Activated T-cell treated with anti-CD3 and anti-CD28 coated beads for 4 hours (primary cell): ENCODE measurements at places on chromosomes 2 and 18.

DNA sequence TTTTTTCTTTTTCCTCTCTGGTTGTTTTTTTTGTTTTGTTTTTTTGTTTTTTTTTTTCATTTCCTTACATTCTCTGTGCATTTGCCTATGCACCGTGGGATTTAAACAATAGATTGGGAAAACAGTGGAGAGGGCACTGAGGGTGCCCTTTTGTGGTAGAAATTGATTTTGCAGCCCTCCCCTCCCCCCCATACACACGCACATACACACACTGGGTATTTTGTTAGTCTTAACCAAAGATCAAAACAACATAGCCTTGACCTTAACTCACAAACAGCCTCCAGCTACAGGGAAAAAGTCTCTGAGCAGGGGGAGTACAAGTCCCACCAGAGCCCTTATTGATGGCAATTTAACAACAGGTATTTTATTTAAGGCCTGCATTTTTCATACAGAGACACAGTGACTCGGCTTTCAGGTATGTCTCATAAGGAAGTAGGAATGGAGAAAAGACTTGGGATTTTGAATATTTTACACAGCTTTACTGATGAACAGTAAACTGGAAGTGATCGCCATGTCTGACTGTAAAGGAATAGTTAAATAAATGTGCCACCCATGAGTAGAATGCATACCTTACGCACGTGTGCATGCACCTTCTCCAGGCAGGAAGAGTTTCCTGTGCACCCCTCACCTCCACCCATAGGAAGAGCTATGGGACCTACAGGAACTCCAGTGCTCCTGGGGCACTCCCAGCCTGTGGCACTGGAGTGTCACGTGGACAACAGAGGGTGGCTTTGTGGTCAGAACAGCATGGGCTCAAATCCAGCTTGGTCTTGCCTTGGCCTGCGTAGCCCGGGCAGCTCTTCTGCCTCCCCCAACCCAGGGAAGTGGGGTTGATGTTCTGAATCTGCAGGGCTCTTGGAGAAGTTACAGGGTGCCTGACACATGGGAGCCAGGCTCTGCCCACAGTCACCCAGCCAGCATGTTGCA lies 266.4 kb downstream of the ANAPC1 start:
- DNase-seq, result no peak

DNA sequence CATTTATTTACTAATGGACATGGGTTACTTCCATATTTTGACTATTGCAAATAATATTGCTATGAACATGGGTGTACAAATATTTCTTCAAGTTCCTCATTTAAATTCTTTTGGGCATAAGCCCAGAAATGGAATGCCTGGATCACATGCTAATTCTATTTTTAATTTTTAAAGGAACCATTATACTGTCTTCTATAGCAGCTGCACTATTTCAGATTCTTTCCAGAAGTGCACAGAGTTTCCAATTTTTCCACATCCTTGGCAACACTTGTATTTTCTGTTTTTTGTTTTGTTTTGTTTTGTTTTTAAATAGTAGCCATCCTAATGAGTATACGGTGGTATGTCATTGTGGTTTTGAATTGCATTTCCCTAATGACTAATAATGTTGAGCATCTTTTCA lies 8.5 kb upstream of the RALBP1 start:
- no peak for DNase-seq

- no peak for DNase-seq
Observed at GRCh38 chr2:176997074-176997791, 215.4 kb upstream of the HNRNPA3 start.

DNA sequence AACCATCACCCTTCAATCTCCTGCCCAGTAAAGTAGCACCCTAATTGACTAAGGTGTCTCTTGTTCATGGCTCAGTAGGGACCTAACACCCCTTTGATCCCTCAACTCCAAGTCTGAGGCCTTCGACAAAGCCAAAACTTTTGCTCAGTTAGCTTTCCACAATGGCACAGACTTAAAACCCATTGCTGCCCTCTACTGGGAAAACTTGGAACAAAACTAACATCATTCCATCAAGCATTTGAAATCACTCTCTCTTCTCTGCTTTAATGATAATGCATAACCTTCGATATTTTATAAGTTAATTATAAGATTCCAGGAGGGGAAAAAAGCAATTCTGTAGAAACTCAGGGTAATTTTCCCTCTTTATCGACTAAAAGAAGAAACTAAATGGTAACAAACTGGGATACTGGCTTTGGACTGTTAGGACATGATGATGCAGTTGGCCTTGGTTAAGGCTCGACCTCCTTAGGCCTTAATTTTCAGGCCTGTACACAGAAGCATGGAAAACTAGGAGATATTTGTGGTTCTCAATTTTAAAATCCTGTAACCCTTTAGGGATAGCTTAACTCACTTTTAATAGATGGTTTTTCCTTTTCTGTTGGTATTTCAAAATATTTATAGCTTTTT lies 127.8 kb downstream of the STK39 start:
- DNase-seq, result no peak

GRCh38 chr2:141062443-141062842 lies 1068.4 kb downstream of the LRP1B start:
- no peak for DNase-seq

DNA sequence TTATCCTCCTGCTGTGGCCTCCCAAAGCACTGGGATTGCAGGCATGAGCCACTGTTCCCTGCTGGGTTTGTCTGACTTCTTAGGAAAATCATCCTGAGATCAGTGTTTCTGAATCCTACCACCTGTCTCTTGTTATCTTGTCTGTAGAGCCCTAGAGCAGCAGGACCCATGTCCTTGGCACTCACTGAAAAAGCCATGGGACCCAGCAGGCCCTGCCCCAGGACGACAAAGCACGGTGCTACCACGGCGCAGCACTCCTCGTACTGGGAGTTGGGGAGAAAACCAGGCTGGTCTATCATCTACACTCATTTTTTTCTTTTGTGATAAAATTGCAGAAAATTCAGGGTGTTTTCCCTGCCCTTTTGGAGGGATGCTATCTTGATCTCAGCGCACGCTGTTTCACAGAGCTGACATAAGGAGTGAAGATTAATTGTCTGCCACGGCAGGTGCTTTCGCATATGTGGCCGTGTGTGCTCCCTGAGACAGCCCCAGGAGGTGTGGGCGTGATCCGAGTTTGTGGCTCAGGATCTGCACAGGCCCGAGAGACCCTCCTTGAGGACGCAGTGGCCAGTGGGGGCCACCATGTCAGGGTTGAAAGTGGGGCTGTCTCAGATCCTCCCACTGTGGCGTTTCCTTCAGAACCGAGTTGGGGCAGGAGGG lies 179.1 kb downstream of the LDLRAD4 start:
- no peak for DNase-seq

GRCh38 chr2:78977661-78978145 lies 47.8 kb upstream of the REG3G start:
- no peak for DNase-seq

GRCh38 chr2:1360144-1360543 lies 53.1 kb upstream of the TPO start:
- DNase-seq, result no peak

DNA sequence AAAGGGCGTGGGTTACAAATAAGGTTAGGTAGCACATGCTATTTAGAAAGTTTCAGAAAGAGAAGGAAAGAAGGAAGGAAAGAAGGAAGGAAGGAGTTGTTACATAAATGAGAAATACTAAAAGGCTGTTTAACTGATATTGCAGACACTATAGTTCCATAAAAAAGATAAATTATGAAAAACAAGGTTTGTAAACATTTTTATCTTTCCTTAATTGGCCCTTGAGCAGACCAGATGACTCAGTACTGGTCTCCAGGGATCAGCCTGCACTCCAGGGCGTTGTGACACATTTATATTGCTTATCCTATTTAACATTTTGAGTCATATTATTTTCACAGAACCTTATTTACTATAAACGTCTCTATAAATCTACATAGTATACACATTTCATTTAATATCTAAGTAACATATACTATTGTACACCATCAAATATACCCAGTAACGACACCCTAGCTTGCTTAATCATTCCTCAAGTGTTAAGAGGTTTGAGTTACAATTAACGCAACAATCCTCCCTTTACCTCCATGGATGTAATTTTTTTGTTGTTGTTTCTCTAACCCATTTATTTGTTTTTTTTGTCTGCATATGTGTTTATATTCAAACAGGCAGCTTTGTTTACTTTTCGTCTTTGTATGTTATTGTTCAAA lies 2.8 kb upstream of the RAB31 start:
- no peak for DNase-seq

GRCh38 chr18:33201509-33201926 lies 239.0 kb downstream of the CCDC178 start:
- DNase-seq, result no peak

- no peak for DNase-seq
Observed at GRCh38 chr2:190137561-190137960, 75.0 kb upstream of the MSTN start.

- no peak for DNase-seq
Observed at GRCh38 chr2:238654479-238655197, 193.2 kb upstream of the TWIST2 start.

GRCh38 chr2:58853420-58853819 lies 612.3 kb upstream of the FANCL start:
- no peak for DNase-seq

GRCh38 chr2:3305952-3306351 lies 71.7 kb downstream of the EIPR1 start:
- no peak for DNase-seq

DNA sequence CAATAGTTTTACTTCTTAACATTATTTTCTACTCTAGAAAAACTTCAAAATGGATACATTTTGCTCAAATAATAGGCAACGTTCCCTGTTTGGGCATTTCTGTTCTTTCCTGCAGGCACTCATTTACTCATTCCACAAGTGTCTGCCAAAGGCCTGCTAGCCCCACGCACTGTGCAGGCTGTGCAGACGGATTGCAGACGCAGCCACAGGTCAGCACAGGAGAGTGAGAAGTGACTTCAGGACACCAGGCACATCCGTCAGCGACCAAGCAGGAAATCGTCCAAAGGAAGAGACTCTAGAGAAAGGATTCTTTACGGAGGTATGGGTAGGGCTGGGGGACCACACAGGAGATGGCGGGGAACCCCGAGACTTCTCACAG lies 103.0 kb upstream of the AGAP1 start:
- no peak for DNase-seq

- no peak for DNase-seq
Observed at GRCh38 chr18:4641771-4642368, 186.8 kb upstream of the DLGAP1 start.

GRCh38 chr2:128444121-128444771 lies 125.6 kb upstream of the HS6ST1 start:
- DNase-seq, result no peak

DNA sequence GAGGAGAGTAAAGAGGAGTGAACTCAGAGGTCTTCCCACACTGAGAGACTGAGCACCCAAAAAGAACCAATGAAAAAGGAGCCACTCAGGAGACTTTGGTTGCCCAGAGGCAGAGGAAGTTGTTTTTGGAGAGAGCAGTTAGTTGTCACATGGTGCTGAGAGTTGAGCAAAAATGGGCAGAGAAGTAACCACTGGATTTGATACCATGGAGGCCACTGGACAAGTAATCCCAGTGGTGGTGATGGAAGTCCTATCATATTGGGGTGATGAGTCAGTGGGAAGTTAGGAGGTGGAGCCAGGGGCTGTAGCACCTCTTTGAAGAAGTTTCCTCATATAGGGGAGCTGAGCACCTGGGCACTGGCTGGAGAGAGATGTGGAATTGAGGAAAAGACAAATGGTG lies 235.8 kb downstream of the TPGS2 start:
- DNase-seq, result no peak

DNA sequence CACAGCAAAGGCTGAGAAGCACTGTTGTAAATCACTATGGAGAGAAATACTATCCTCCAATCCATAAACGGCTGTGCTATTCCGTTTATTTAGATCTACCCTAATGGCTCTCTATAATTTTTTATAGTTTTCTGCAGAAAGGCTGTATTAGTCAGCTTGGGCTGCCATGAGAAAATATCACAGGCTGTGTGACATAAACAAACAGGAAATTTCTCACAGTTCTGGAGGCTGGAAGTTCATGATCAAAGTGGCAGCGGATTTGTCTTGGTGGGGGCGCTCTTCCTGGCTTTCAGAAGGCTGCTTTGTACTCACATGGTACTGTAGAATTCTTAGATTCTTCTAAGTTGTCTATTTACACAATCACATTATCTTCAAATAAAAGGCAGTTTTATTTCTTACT lies 44.1 kb downstream of the C1D start:
- no peak for DNase-seq

DNA sequence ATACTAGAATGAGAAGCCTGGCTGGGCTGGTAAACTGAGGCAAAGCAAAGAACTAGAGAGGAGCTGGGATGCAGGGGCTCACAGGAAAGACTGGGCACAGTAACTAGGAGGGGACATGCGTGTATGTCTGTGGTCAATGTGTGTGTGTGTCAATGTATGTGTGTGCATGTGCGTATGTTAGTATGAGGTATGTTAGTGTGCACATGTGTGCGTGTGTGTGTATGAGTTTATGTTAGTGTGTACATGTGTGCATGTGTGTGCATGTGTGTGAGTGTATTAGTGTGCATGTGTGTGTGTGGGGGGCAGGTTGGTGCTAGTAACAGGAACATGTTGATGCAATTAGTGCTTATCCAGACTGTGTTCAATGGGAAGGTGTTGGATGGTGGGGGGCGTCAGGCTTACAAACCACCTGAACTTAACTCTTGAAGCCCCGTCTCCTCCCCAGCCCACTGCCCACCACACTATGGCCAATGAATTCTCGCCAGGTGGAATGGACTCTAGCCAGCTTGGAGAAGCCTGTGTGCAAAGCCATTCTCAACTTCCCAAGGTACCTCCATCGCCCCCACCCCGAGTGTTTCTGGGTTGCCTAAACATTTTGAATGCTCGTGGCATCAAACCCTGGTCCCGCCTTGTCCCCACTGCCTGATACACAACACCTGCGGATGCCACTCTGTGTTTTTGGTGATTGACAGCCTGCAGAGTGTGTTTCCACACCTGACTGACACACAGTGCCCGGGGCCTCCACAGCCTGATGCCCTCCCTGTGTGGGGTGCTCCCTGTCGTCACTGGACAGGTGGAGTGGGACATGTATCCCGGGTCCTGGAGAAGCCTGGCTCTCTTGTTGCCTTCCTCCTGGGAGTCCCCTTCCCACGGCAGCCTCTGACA lies 90.1 kb upstream of the ASB18 start:
- DNase-seq, result no peak

- DNase-seq, result no peak
Observed at GRCh38 chr2:9003366-9003615, 193 bp downstream of the MBOAT2 start.

GRCh38 chr18:27713037-27713737 lies 463.7 kb downstream of the CDH2 start:
- DNase-seq, result no peak

GRCh38 chr2:26299471-26300101 lies 46.4 kb upstream of the SELENOI start:
- no peak for DNase-seq

GRCh38 chr2:153477636-153478288 lies 800 bp downstream of the RPRM start:
- DNase-seq, result no peak

- DNase-seq, result no peak
Observed at GRCh38 chr2:65364986-65365733, 67.2 kb downstream of the SPRED2 start.

- no peak for DNase-seq
Observed at GRCh38 chr2:157394928-157395327, 49.0 kb downstream of the CYTIP start.

GRCh38 chr18:50299626-50300388 lies 12.3 kb upstream of the CXXC1 start:
- DNase-seq, result no peak

GRCh38 chr2:36459725-36460137 lies 104.2 kb downstream of the CRIM1 start:
- no peak for DNase-seq
